ENCODE measurements at places on chromosomes 2 and 18.

- DNase-seq, result no peak
Observed at GRCh38 chr2:45794134-45794617, 142.7 kb downstream of the PRKCE start.

GRCh38 chr2:119821266-119821665, 61.5 kb downstream of the PTPN4 start:
- DNase-seq, result no peak

GRCh38 chr2:217482056-217482710, 520.6 kb downstream of the TNS1 start:
- no peak for DNase-seq

GRCh38 chr18:62935994-62936393, 220.7 kb downstream of the PHLPP1 start:
- no peak for DNase-seq

- DNase-seq, result no peak
Observed at GRCh38 chr2:2026252-2026831, 282.0 kb upstream of the PXDN start.

GRCh38 chr2:99489063-99489760, 605 bp downstream of the REV1 start:
- DNase-seq, result no peak

DNA sequence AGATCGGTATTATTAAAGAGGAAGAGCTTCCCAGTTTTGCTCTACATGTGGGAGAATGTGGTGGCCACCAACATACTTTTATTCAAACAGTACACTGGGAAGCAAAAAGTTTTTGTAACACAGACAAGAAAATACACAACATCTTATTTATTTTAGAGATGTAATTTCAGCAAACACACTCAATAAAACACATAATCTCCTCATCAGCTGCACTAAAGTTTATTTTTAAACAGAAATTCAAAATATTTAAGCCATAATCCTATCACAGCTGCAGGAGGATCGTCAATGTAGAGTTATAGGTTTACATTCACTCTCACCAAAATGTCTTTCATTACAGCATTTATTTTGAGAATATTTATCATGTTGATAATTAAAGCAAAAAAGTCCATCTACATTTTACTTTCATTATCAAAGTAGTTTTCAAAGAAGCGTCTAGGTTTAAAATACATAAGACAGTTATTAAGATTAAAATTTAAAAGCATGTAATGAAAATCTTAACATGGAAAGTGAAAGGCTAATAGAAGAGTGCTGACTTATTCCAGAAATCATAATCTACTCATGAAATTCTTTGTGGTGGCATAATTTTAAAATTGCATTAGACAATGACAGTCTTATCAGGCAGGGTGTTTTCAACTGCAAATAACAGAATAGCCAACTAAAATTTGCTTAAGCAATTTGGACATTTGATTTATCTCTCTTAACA, 61.0 kb downstream of the ANKRD44 start:
- DNase-seq, result no peak
